ENCODE measurements at places on chromosomes 5 and 9. TPM values are rescaled to one million over a fixed set of nuclear protein-coding genes. Genes with fewer than 3 reads are reported as not detected.

DNA sequence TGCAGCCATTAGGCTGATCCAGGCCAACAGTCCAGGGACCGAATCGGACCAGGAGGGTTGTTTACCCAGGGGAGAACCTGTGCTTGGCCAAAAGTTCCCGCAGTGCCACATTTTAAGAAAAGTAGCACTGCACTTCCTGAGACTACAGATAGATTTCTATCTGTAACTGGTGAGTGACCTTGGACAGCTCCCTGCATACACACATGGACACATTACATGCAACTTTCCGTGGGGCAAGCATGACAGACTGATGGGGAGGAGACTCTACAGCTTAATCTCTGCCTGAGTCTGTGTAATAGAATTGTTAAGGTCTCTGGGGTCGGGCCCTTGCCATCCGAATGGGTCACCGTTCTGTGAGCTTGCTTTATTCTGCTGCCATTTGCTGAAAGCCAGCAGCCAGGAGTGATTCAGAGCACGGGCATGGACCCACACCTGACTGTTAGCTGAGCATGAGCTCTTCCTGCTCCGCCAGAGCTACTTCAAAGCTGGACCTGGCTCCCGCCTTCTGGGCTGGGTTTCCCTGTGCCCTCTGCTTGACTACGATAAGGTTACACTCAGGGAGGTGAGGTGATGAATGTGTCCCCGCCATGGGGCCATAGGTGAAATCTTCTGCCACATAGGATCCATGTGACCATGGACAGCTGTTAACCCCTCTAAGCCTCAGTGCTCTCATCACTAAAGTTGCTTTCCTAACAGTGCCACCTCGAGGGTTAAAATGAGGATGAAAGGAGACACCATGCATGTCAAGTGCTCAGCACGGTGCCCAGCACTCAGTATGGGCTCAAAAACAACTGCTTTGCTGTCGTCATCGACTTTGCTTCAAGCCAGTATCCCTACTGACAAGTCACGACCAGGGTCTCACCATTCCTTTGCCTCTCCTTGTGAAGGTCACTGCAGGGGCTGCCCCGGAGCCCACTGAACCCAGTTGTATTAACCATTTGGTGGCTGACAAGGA is 200.0 kb downstream of the MELK start:
- no peak for DNase-seq

DNA sequence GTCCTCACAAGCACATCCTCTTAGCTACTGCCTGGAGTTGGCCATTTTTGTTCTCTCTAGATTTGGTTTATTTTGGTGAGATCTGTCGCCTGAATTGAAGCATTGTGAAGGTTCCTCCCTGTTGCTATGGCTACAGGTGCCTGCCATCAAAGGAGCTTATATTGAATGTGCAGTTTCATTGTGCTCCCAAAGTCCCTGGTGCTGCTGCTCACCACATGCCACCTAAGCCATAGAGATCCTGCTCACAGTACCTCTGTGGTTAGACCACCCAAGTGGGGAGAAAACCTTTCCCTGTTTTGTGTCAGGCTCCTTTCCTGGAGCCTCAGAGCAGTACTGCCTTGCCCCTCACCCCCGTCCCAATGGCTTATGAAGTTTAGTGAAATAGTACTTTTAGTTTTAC is 383.4 kb downstream of the TMEM38B start:
- DNase-seq, result no peak

DNA sequence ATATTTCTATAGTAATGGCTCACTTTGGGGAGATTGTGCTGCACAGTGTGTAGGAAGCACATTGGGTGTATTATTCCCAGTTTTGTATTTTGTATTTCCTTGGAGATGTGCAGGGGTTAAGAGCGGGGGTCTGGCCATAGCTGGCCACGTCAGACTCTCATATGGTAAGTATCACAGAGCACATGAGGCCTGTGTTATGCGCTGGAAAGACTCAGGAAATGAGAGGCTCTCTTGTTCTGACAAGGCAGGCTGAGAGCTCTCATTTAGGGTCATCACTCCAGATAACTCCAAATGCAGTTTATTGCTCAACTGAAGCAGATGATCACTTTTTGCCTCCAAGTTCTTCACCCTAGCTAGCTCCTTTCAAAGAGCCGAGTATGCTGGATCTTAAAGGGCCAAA is 205.7 kb downstream of the NTRK2 start:
- DNase-seq, result no peak

DNA sequence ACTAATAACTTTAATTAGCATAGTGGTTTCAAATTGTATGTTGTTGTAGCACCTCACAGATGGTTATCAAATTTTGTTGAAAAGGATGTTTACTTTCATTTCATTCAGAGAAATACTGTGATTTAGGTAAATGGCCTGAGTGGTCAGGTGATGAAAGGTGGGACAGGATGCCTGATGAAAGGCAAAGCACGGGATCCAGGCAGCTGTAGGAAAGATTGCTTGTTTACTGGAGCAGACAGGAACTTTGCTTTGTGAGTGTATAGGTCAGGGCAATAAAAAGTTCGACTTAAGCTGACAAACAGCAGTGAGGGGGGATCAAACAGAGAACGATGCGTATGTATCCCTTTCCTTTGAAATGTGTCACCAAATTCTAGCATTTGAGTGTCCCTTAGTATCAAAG is 19.0 kb downstream of the KIAA1958 start:
- DNase-seq, result no peak

The GPR151 gene
- total RNA-seq, result not detected

The KYAT1 gene
- total RNA-seq, result 16.6 TPM

Data from left ventricle myocardium superior (tissue), 1 donor.